ENCODE measurements at places on chromosomes 5 and 9.

GRCh38 chr5:134569758-134570364 is 44.4 kb downstream of the JADE2 start:
- no peak for DNase-seq

- no peak for DNase-seq
Measured at GRCh38 chr5:116668390-116668789, 93.8 kb upstream of the SEMA6A start.

DNA sequence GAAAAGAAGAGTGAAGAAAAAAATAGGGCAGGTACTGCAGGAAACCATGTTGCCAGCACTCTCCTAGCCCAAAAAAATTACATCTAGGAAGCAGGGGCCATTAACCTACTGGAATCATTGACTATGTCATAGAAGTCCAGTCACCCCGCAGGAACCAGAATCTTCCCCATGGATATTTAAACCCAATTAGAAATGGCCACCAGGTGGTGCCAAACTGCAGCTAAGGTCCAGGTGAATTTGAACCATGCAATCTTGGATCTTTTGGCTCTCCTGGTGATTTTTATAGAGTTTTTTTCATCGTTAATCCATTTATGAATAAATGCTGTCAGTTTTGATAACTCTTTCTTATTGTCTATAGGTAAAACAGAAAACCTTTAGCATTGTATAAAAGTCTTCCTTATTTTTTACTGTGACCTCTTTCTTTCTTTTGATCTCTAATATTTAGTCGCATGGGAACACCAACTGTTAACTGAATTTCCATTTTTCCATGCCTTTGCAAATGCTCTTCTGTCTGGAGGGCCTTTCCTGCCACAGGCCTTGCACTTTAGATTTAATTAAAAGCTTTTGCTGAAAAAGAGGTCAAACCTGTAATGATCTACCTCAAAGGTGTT is 147.5 kb upstream of the FGF10 start:
- DNase-seq: peak; percentile 81

DNA sequence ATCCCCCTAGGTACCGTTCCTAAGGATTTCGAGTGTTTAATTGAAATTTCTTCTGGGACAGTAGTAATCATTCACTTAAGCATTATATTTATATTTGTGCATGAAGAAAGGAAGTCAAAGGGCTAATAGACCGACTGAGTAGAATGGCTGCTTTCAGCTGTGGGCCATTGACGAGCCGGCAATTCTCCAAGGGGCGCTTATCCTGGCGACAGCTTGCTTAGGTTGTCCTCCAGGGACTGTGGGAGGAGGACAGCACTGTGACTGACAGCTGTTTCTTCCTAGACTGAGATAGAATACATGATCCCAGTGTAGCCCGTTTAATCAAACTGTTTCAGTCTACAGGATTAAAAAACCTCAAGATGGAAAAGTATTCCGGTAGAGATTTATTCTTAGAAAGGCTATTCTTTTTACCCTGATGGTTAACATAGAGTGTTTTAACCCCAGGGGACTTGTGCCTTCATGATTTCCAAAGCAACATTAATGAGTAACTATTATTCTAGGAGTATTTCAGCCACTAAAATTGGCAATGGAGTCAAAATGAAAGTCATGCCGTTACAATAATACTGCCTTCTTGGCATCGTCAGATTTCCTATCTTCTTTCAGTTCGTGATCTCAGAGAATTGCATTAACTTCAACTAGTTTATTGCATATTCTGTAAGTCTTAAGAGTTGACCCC is 943.1 kb upstream of the WWC1 start:
- DNase-seq: no peak

DNA sequence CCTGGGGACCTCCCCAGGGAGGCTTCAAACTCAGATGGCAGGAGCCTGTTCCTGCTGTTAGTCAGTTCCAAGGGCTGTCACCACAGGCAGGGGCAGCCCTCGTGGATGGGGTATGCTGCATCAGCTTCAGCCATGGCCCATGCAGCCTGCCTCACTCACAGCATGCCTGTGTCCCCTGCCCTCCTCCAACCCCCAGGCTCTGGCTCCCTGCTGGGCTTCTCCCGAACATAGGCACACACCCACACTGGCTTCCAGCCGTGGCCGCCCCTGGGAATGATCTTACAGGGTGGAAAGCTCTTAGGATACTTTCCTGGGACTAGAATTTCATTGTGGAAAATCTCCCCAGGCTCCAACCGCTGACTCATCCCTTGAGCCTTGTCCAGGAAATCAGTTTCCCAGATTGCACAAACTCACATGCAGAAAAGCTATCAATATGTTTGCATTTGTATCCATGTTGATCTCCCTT is 163.8 kb downstream of the SEC61B start:
- DNase-seq: no peak

GRCh38 chr5:103758996-103759395 is 196.4 kb upstream of the NUDT12 start:
- no peak for DNase-seq

DNA sequence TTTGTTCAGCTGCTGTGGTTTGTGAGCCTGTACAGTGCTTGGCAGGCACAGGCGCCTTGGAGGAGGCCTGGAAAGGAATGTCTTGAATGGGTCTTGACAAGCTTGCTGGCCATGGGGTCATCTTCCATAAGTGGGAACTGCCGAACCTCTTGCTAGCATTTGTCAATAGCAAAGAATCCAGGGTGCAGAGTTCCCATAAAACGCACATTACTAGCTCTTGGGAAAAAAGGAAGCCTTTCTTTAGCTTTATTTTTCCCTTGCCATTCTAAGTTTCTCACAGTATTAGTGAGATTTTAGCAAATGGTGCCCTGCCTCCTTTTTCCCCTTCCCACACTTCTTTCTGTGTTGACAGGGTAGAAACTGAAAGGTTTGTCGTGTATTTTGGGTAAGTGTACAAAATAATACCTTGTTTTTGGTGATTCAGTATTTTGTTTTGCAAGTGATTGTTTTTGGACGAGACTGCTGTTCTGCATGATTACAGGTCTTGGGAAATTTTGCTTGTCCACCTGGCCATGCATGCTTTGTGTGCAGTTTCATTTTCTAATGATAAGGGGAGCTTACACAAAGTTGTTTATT is 82.0 kb downstream of the ADGRV1 start:
- DNase-seq: no peak

GRCh38 chr9:130543859-130544258 is 35.5 kb upstream of the FUBP3 start:
- DNase-seq: no peak

DNA sequence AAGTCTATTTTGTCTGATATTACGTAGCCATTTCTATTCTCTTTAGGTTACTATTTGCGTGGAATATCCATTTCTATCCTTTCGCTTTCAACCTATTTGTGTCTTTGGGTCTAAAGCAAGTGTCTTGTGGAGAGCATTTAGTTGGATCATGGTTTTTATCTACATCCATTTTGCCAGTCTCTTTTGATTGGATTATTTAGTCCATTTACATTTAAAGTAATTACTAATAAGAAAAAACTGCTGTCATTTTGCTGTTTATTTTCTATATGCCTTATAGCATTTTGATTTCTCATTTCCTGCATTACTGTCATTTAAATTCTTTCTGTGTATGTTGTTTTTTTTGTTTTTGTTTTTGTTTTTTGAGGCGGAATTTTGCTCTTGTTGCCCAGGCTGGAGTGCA is 26.0 kb upstream of the UBQLN1 start:
- DNase-seq: no peak

DNA sequence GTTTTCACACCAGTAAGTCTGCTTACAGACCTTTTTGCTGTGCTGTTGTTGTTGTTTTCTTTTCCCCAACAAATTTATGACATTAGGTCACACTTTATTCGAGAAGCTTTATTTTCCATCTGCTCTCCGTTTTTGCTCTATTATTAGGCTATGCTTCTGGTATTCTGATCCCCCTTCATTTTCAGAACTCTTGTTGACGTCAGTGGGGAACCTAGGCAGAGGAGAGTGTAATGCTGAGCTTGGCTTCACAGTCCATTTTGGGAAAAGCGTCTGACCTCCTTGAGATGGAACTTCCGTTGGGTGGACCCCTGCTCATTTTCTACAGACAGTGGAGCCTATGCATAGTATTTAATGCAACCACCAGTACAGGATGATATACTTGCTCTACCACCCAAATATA is 387.9 kb upstream of the MEF2C start:
- no peak for DNase-seq

Data from HT-29 (cell line).